Smooth muscle cell of bladder (primary cell): ENCODE measurements at places on chromosomes 3 and 15. TPM values are rescaled to one million over a fixed set of nuclear protein-coding genes. Genes with fewer than 3 reads are reported as not detected.

The DIS3L gene
- 26.7 and 28.8 TPM in 2 replicates for total RNA-seq

The SKOR1 gene
- under 0.01 and 0.09 TPM in 2 replicates for total RNA-seq

The TMEM115 gene
- total RNA-seq: 27.6 and 42.5 TPM in 2 replicates

The DYNLT2B gene
- 7.0 and 8.7 TPM in 2 replicates for total RNA-seq

The SLC27A2 gene
- total RNA-seq: 0.85 and 0.92 TPM in 2 replicates

The OXTR gene
- total RNA-seq: 0.37 and 0.57 TPM in 2 replicates

The STAC gene
- 1.7 and 3.8 TPM in 2 replicates for total RNA-seq

The SCG5 gene
- total RNA-seq: 9.1 and 13.7 TPM in 2 replicates
